ENCODE measurements at places on chromosomes 11 and 22.

DNA sequence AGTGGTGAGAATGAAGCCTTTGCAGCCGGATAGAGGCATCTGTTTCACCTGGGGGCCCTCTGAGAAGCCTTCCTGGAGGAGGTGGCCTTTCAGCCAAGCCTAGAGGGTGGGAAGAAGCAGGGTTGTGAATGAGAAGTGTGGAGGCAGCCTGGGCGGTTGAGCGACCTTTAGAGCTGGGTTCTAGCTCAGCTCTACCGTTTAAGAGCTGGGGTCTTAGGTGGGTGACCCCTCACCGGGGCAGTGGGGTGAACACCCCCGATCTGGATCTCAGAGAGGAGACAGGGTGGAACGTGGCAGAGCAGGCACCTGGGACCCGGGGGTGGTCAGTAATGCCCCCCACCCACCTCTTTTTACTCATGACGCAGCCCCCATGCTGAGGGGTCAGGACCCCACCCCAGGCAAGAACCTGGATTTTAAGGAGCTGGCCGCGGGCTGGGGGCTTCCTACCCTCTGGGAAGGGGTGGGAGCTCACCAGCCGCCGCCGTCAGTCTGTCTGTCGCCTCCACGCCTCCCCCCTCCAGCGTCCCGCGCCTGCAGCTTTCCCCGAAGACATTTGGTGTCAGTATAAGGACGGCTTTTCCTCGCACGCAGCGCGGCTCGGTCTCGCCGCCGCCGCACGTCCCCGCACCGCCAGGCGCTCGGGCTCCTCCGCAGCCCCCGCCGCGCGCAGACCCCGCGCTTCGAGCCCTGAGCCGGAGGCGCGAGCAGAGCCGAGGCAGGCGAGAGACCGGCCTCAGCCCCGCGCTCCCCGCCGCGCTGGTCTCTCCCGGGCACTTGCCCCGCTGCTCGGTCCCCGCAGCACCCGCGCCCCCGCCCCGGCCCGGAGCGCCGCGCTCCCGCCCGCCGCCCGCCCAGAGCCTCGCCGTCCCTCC lies 13.3 kb upstream of the CACNA1I start:
- DNase-seq = peak; percentile 69

DNA sequence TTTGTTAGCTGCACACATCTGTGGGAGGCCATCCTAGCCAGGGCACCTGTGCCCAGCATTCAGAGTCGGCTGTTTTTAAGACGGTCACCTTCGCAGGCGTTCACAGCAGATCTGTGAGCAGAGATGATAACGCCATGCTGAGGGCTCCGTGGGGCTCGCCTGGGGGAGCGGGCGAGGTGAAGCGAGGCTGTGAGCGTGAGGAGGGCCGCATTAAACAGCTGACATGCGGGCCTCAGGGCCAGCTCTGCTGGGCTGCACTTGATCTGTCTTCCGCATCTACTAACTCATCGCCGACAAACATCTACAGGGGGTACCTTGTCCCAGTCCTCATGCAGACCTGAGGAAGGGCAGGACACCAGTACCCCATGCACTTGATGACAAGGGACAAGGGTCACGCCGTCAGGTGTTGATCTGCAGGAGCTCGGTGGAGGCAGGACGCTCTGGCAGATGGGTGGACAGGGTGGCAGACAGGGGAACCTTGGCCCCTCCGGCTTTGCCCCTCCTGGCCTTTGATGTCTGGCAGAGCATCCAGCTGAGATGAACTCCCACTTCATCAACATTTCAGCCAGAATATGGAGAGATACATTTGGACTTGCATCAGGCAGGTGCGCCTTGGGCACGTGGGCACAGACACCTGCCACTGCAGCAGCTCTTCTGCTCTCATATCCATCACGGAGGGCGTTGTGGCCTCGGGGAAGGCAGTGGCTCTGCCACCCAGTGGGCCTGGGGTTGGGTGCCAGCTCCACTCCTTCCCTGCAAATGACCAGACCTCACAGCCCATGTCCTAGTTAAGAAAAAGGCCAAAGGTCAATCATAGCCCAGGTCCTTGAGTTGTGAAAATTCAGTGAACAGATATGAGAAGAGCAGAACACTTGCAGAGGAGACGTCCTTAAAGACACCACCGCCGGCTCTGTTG lies 822.9 kb downstream of the BRD1 start:
- no peak for DNase-seq

- DNase-seq = no peak
These were observed 27.5 kb upstream of the FTH1 start for GRCh38 chr11:61994981-61995380.

DNA sequence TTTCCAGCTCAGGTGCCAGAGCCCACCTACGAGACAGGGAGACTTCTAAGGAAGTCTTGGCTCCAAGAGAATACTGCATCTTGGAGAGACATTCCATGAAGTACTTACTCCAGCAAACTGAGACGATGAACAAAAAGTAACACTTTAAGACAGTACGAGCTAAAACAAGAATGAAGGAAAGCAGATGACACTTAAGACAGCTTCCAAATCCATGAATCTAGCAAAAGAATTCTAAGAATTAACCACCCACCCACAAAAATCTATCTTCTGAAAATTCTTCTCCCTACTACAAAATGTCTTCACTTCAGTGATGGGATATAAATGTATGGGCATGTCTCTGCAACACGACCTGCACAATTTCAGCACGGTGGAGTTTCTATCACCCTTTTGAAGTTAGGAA lies 132.9 kb downstream of the C11orf58 start:
- no peak for DNase-seq

DNA sequence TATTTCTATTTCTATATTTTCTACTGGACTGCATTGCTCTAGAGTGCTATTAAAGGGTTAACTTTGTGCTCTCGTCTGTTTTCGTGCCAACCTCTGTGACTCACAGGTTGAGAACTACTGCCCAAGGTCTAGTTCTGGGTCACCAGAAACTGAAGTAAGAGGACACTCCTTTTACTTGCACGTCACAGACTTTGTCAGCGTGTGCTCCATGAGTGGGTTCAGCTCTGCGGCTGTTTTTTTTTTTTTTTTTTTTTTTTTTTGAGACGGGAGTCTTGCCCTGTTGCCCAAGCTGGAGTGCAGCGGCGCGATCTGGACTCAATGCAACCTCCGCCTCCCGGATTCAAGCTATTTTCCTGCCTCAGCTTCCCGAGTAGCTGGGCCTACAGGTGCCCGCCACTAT lies 49.8 kb downstream of the CLMP start:
- DNase-seq = no peak

Data from activated naive CD4-positive, alpha-beta T cell treated with anti-CD3 and anti-CD28 coated beads, Interleukin-2, amount 50 U/mL, for 16 hours (primary cell).